ENCODE measurements at places on chromosomes 7 and 10.

- DNase-seq, result no peak
Observed at GRCh38 chr10:122930140-122930539, 19.7 kb downstream of the FAM24A start.

DNA sequence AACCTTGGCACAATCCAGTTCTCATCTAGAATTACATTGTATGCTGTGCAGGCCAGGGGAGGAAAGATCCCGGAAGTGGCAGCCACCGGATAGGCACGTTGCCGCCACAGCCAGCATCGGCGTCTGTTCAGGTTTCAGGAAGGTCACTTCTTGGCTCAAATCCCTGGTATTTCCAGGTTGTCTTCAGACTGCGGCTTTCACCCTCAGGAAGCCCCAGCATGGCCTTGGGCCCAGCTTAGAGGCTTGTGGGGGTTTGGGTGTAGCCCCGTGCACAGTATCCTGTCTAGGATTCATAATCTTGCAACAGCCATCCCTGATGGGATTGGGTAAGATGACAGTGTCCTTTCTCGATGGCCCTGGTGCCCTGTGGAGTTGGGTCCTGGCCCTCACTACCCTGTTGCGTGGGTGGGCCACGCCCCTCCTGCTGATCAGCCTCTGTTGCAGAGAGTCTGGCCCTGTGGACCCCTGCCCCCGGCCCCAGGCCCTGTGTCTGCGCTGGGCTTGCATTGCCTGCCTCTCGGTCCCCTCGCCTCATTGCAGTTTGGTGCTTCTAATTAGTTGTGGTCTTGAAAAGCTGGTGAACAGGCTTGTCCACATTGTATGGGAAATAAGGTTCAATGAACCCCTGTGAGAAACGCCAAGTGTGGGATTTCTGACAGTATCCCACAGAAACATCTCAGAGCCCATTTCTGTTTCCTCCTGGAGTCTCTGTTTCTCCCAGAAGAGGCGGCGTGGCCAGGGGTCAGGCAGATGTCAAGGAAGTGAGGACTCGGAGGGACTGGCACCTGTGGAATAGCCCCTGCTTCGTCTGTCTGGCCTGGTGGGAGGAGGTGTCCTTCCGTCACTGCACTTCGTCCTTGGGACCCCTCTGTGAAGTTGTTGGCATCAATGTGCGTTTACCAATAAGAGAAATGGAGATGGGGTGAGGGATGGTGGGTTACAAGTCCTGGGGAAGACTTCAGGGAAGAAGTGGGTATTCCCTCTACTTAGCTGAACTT is 77.5 kb downstream of the MGMT start:
- DNase-seq, result no peak

GRCh38 chr7:51965454-51965853 is 648.8 kb upstream of the COBL start:
- no peak for DNase-seq

DNA sequence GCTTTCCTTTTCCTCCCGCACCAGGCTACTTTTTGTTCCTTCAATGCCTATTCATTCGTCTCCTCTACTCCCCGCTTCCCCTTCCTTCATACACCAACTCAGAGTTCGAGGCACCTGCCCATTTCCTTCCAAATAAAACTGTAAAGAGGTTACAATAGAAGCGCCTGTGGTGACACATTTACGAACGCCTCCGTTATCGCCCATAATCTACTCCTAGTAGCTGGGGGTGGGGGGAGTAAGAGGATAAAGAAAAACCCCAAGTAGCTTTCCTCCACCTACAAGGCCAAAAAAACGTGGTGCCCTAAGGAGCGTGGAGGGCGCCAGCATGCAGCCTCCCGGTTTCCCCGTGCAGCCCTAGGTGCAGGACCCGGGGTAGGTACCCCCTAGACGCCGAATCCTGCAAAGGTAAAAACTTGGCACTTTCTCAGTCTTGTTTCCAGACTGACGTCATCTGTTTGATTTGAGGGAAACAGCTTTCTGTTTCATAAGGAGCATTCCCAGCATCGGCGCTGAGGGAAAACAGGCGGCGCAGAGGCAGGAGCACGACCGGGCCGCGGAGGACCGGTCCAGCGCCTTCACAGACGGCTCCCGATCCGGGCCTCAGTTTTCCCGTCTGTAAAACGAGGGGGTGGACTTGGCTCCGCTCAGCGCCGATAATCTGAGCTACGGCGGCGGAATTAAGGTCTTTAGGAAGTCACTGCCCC is 922 bp downstream of the PPA1 start:
- DNase-seq, result peak; percentile 51

DNA sequence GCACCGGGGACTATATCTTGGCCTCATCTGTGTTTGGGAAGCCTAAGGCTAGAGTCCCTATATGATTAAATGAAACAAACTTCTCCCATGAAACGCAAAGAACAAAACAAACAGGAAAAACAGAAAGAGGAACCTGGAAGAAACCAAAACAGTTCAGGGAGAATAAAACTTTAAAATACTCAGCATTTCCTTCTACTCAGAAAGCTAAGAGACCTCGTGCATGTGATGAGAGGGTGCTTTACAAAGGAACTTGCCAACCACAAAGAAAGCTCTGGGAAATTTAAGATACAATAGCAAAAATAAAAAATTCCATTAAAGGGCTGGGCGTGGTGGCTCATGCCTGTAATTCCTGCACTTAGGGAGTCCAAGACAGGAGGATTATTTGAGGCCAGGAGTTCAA is 6.9 kb downstream of the PILRA start:
- no peak for DNase-seq

DNA sequence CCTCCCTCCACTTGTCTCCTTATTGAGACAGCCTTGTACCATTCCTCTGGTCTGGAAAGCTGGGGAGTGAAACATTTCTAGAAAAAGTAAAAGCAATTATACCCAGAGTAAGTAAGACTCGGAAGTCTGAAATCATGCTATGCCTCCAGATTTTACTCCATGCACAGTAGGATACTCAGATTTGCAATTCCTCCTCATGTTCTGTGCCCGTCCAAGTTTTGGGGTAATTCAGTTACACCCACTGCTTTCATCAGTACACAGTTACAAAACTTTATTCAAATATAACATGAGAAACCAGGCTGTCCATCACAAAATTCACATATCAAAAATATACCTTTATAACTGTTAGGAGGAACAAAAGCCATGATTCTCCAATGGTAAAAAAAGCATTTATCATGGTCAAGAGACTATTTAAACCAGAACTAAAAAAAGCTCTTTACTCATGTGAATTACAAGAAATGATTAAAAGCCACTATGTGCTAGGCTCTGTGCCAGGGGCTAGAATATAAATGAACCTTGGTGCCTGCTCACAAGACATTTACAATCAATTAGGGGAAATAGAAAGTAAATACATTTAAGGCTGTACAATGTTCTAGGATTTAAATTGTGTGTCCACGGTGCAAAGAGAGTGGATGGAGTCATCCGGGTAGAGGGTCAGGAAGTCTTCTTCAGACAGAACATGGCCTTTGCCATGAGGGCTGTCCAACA is 320.2 kb downstream of the ELMO1 start:
- DNase-seq, result no peak

GRCh38 chr7:44811093-44811492 is 14.6 kb downstream of the PPIA start:
- DNase-seq, result no peak

DNA sequence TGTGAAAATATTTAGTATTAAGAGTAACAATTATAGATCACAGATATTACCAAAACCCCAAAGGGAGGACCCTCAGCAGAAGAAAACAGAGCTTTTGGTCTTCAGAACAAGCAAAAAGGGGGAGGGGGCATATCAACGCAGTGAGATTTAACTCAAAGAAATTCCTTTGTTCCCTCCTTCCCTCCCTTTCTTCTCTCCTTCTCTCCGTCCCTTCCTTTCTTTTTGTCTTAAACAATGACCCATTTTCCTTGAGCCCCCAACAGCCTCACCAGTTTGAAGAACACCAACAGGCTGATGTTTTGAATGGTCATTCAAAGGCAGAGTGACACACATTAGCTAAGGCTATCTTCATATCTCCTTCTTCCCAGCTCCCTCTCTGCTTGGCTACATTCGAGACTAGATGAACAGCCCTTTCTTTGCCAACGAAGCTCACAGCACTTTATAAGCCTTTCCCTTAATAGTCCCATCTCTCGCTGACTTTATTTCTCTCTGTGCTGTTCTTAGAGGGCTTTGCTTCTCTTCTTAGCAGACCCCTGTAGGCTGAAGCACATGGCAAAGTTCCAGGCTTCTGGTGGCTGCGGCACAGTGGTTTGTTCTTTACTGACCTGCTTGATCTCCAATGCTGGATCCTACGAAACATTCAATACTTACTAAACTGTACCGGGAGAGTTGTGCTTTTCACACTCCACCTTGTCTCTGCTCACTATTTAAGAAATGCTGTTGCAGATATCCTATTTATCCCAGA is 75.6 kb upstream of the KCNIP2 start:
- no peak for DNase-seq

DNA sequence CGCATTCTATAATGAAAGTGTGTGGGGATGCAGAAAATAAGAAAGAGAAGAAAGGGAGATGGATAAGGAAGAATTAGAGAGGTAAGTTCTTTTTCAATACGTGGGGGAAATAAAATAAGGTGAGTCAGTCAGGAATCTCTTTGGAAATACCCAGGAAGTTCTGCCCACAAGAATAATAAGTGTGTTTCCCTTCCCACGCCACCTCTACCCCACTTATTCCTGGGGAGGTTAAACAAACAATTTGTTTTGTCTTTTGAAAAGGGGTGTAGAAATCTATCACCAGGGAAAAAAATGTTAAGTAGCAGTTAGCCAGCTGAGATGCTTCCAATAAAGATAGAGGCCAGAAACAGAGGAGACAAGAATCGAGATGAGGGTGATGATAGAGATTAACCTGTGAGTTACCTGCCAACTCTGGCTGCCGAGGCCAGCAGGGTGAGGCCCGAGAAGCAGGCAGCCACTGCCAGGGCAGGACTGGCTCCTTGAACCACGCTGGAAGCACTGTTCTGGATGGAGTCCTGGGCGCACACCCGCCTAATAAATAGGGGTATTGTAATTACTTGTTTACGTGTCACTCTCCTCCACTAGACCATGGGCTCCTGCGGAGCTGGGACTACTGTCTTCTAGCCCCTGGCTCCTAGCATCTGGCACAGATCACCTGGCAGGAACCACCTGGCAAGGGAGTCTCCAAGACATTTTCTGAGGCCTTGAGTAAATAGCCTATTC is 191.3 kb downstream of the FGFR2 start:
- no peak for DNase-seq

DNA sequence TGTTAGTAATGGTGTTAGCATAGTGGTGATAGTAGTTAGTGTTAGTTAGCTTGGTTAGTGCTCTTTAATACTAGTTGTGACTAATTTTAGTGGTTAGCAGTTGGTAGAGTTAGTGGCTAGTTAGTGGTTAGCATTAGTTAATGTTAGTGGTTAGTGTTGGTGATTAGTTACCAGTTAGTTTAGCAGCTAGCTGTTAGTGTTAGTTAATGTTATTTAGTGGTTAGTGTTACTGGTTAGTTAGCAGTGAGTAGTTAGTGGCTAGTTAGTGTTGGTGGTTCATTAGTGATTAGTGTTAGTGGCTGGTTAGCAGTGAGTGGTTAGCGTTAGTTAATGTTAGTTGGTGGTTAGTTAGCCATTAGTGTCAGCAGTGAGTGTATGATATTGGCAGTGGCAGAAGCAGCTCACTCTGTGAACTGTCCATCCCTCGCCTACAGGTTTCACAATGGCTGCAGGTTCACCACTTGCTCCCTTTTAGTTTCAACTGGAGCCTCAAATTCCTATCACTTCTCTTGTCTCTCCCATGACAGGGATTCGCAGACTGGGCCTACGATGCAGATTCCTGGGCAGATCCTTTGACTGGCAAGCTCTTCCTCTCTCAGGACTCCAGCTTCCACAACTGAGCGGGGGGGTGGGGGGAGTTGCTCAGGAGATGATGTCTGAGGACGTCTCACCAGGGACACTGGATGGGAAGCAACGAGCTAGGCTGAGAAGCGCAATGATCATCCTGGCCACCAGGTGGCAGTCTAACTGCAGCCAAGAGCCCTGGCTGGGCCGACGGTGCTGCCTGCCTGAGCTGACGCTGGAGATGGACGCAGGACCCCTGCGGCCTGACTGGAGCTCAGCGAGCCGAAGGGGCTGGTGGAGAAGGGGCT is 19.5 kb downstream of the GHRHR start:
- DNase-seq, result peak; percentile 74

- no peak for DNase-seq
Observed at GRCh38 chr7:107718456-107719193, 25.3 kb upstream of the CBLL1 start.

- no peak for DNase-seq
Observed at GRCh38 chr7:29496355-29497020, 67.1 kb upstream of the PRR15 start.

DNA sequence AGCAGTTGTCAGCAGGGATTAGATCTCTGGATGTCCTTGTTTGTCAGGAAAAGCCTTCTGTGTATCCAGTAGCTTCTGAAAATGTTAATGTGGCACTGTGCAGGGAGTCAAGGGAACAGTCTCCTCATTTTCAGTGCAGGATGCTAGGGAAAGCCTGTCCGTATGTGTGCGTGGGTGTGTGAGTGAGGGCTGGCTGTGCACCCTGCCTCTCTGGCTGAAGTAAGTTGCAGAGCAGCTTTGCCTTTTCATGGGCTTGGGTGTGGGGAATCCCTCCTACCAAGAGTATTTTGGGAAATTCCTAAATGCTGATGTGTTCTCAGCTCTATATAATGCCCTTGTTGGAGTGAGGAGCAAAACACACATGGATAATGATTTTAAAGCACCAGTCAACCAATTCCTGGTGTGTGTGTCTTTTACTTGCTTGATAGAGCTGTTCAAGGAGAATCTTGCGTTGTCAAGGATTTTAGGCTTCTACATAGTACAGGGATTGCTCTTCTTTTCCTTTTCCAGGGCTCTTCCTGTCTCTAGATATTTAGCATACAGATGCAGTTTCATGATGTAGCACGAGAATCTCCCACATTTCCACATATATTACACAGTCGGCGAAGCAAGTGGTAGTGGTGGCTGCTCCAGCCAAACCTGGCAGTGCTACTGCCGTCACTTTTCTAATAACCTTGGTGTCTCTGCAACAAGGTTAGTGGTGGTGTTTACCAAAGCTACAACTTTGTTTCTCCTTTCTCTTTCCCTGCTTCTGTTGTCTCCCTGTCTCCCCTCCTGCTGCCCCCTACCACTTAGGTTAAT is 92.8 kb downstream of the MCU start:
- no peak for DNase-seq

- DNase-seq, result no peak
Observed at GRCh38 chr10:79446758-79447084, 1.3 kb upstream of the ZCCHC24 start.

DNA sequence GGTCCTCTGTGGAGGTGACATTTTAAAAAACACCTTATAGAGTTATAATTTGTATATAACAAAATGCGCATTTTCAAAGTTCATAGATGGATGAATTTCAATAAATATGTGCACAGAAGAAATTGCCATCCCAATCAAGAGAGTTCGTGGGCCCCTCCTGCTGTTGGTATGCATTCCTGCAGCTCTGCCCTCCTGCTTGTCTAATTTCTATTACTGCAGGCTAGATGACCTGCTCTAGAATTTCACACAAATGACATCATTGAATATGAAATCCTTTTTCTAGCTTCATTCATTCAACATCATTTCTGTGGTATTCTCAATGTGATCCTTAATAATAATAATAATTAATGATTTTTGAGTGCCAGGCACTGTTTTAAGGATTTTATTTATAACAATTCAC is 348.2 kb downstream of the SDK1 start:
- no peak for DNase-seq
